Stimulated activated CD4-positive, alpha-beta T cell treated with anti-CD3 and anti-CD28 coated beads, Interleukin-12 subunit alpha, Interleukin-12 subunit beta, amount 100 ng/mL, for 48 hours (primary cell): ENCODE measurements at places on chromosomes 1 and 21.

GRCh38 chr1:20423169-20423795 is 62.7 kb downstream of the CAMK2N1 start:
- DNase-seq: no peak

GRCh38 chr1:59212706-59213105 is 84.2 kb upstream of the FGGY start:
- no peak for DNase-seq

DNA sequence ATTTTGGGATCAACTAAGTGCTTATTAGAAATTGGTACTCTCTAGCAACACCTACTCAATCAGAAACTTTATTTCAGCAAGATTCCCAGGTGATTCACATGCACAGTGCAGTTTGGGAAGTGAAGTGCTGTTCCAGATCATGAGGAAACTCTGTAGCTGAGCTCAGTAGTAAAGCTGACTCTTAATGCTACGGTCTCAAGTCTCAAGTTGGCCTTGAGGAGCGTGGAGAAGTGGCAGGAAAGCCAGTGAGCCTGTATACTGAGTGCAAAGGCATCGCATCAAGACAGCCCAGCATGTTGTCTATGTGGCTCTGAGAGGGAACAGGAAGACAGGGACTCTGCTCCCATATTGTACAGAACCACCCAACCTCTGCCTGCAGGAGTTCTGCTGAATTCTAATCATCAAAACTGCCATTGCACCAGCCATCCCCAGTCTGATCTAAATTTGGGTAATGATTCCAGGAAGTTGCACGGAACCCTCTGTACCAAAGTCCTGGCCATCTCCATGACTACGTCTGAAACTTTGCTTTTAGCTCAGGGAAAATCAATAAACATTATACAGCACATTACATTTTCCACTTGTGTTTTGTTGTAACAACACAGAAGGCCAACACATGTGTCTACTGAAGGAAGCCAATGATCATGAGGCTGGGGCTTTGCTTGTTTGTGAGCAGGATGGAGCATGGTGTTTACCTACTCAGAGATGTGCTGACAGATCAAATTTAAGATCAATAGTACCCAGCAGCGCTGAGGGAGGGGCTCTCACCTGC is 105.1 kb upstream of the TLR5 start:
- DNase-seq: no peak

GRCh38 chr1:57362480-57362879 is 61.4 kb downstream of the DAB1 start:
- no peak for DNase-seq

DNA sequence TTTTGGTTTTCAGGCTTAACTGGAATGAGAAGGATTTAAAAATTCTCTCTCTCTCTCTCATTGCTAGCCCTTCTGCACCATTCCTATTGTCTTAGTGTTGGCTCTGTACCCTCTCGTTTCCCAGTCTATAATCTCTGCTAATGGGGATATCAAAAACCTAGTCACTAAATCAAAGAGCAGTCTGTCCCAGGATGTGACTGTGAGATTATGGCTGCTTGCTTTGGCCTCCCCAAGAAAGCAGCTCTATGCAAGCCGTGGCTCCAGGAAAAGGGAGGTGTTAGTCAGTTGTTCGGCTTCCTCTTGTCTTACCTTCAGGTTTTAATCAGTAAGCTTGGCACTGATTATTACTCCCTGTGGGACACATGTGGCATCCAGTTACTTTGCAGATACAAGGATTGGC is 468.8 kb downstream of the USP25 start:
- no peak for DNase-seq
